ENCODE measurements at places on chromosomes 12 and 14. TPM values are rescaled to one million over a fixed set of nuclear protein-coding genes. Genes with fewer than 3 reads are reported as not detected.

LMNTD1 gene
- not detected for total RNA-seq

TAS2R13 gene
- total RNA-seq, result not detected

HPD gene
- total RNA-seq, result 1.5 TPM

AVPR1A gene
- 0.02 TPM for total RNA-seq

CMA1 gene
- not detected for total RNA-seq

FAIM2 gene
- 0.04 TPM for total RNA-seq

ARG2 gene
- total RNA-seq, result 1.6 TPM

PAPLN gene
- 10.8 TPM for total RNA-seq

TSHR gene
- not detected for total RNA-seq

IGFBP6 gene
- 240 TPM for total RNA-seq

XPOT gene
- total RNA-seq, result 57.7 TPM

BEGAIN gene
- total RNA-seq, result 10.0 TPM

SALL2 gene
- total RNA-seq, result 1.2 TPM

SOAT2 gene
- 0.26 TPM for total RNA-seq

FZD10 gene
- not detected for total RNA-seq

AMN gene
- total RNA-seq, result 0.69 TPM
